ENCODE measurements at places on chromosomes 7 and 10.

DNA sequence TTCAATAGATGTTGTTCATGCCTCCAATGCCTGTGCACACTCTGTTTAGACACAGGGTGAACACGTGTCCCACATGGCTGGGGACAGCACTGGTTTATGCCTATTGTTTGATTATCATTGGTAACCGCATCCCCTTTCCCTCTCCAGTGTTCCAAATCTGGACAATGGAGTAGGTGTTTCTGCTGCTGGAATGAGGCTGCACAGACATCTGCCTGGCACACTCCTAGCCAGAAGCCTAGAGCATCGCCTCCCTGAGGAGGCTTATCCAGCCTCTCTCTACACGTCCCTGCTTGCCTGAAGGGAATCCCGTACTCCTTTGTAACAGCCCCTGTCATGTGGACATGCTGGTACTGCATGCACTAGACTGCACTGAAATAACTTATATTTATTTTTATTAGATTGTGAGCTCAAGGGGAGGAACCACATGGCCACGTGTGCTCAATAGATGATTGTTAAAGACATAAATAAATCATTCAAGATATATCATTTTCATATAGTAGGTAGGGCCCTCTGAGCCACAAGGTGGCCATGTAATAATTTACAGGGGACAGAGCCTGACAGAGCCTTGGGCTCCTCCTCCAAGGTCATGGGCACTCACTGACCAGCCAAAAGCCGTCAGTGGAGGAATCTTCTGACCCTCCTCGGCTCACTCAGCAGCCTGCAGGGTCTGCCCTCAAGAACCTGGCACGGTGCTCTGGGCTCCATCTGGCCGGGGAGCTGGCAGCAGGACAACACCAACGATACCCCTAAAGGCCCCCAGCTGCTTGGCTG lies 310.9 kb upstream of the ZNF32 start:
- no peak for DNase-seq

- DNase-seq, result no peak
Observed at GRCh38 chr7:81692146-81692905, 77.5 kb downstream of the HGF start.

DNA sequence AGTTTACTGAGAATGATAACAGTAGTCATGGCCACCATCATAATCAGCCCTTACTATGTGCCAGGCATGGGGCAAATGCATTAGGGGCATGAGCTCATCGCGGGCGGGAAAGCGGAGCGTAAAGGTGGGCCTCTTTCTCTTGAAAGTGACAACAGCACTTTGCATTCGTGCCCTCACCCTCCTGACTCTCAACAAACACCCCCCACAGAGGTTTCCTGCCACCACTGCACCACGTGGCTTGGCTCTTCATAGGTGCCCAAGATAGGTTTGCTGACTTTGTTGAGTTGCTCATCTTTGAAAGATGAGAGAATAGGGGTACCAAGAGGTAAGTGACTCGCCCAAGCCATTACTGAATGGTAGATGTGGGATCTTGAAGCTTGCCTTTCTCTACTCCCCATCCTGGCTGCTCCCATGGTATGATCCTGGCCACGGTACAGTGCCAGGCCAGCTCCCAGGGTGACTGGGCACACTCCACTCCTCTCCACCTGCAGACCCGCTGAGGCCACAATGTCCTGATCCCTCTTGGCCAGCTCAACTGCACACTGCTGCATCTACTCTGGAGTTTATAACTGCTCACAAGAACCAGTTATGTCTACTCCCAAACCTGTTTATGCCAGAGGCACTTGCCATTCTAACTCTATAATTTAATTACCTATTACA lies 26.0 kb downstream of the SLIT1 start:
- no peak for DNase-seq

DNA sequence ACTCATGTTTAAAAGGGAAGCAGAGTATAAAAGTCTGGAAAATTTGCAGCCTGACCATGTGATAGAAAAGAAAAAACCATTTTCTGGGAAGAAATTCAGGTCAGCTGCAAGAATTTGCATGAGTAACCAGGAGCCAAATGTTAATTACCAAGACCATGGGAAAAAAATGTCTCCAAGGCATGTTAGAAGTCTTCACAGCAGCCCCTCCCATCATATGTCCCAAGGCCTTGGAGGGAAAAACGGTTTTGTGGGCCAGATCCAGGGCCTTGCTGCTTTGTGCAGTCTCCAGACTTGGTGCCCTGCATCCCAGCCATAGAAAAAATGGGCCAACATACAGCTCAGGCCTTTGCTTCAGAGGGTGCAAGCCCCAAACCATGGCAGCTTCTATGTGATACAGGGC lies 1019.6 kb upstream of the SORCS1 start:
- DNase-seq, result no peak

DNA sequence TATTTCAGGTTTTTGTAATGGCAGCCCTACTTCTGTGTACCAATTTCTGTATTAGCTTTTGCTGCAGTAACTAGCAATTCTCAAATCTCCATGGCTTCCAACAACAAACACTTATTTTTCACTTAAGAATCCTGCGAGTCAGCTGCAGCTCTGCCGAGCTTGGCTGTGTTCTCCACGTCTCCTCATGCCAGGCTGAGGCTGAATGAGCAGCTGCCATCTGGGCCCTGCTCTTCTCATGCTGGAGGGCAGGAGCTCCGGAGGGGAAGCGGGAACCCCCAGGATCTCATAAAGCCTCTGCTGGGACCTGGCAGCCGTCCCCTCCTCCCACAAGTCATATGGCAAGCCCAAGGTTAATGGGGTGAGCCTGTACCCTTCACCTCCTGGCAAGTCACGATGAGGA lies 591.1 kb downstream of the SDK1 start:
- DNase-seq, result no peak

- DNase-seq, result peak; percentile 38
Observed at GRCh38 chr10:91006752-91007346, 86.0 kb upstream of the ANKRD1 start.

GRCh38 chr10:103171278-103171677 lies 21.8 kb downstream of the NT5C2 start:
- no peak for DNase-seq

DNA sequence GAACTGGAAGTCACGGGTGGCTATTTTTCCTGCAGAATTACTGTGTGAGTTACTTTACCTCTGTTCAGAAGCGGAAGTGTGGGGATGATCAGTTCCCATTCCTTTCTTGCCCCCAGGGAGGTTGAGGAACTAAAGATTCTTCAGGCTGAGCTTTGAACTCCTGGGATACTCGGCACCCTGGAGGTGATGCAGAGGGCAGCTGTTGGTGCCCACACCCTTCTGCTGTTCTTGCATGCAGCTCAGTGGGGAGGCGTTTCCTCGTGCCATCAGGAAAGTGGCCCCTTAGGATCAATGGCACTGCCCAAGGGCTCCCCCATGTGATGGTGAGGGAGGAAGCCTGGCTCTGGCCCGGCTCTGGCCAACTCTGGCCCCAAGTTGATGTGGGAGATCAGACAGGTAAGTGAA lies 44.7 kb upstream of the MXI1 start:
- DNase-seq, result no peak

- no peak for DNase-seq
Observed at GRCh38 chr10:66746711-66747110, 179.1 kb upstream of the LRRTM3 start.

- peak; percentile 33 for DNase-seq
Observed at GRCh38 chr7:12567015-12567414, 3.5 kb upstream of the SCIN start.

Data from GM19239 (cell line).